ENCODE measurements at places on chromosomes 2 and 18.

GRCh38 chr2:195533771-195534642 lies 123.0 kb upstream of the SLC39A10 start:
- no peak for DNase-seq

DNA sequence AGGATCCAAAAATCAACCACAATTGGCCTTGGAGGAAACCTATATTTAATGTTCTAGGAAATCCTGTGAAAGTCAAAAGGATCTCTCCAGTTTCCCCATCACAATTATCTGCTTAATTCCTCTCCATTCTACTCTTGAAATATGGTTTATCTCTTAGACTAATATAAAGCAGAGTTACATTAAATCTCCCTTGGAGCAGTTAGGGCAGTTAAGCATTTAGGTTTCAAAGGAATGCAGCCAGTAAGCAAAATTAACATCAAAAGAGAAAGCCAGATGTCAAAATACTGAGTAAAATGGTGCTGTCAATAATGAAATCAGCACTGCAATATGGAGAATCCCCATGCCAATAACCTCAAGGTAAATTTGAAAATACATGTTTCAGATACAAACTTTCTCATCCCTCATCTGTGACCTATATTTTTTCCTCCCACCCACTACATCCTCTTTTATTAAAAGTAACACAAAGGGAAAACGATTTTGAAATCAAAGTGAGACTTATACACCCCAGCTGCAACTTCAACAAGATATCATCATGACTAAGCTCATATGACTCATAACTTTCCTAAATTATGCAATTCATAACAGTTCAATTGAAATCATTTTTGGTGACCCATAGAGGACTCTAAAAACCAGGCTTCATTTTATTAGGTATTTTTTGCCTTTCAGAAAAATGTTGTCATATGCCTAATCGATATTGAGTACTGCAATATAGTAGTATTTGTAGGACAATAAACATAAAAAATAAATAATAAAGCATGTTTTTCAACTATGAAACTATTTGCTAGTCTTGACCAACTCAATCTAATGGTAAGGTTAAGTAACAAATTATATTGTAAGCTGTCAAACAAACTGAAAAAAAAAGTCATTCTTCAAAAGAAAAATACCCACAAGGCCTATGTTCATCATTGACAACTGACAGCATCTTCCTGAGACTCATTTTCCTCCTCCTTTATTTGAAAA lies 3.1 kb downstream of the ADAM17 start:
- DNase-seq: peak; percentile 76

DNA sequence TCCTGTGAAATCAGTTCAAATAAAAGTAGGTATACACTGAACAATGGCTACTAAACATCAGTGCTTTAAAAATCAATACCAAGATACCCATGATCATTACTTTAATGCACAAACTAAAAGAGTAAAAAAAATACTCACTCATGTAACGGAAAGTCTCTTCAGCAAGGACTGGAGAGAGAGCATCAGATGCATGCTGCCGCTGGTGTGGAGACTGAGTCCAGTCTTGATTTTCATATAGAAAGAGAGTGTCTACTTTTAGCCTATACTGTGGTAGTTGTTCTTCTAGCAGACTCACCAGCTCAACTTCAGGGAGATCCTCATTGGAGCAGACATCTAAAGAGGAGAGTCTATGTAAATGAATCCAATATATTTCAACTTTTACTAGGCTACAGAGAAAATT lies 44.0 kb downstream of the TRAK2 start:
- DNase-seq: no peak

- DNase-seq: no peak
These were observed 19.1 kb downstream of the PLA2R1 start for GRCh38 chr2:160043265-160043664.

DNA sequence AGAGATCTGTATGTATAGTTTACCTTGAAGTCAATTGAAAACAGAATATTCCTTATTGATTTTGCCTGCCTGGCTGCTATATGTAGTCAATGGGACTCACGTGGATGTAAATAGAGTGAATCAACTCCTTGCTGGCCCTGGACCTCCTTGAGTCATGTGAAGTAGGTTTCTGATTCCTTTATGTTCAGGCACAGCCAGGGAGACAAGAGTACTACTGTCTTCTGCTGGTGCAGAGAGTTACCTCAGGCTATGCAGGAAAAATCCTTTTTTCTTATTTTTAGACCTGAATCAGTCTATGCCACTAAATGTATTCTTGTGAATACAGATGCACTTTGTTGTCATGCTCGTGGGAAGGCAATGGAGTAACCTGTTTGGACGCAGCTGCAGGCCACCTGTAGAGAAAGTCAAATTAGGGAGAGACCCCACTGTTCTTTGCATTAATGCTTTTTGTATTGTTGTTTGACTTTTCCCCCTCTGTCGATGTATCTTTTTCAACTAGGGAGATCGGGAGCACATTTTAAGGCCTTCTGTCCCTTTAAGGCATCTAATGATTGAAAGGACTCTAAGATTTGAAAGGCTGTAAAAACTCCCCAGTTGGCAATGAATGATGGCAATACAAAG lies 473.9 kb downstream of the ARHGAP15 start:
- DNase-seq: no peak

DNA sequence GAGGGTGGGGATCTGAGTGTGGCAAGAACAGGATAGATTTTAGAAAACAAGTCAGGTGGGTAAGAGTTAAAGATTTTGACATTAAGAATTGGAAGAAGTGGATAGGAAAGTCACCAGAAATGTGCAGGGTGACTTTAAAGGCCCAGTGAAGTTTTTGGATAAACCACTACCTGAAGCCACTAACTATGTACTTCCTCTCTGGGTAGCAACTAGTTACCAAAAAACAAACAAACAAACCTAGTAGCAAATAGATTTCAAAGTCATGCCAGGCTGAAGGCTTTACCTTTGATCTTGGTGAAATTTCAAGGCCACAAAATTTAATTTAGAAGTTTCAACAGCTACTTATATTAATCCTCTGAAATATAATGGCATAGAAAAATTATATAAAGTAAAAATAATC lies 42.5 kb downstream of the PSMA8 start:
- no peak for DNase-seq

DNA sequence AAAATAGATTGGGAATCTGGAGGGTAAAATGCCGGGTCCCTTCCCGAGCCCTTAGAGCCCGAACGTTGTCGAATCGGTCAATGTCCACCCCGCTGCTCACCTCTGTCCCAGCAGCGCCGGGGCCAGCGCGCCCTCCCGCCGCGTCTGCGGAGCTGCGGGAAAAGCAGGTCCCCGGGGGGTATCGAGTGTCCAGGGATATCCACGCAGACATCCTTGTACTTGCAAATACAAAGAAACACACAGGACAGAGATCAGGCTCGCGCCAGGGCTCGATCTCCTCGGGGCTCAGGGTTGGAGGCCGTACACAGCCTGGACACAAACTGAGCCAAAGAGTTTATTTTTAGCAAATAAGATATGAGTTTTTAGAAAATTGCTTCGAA lies 2.3 kb upstream of the GATA6 start:
- no peak for DNase-seq

- no peak for DNase-seq
These were observed 281.1 kb upstream of the POU3F3 start for GRCh38 chr2:104572834-104573233.

GRCh38 chr18:46591783-46592391 lies 65.1 kb downstream of the LOXHD1 start:
- DNase-seq: peak; percentile 52

DNA sequence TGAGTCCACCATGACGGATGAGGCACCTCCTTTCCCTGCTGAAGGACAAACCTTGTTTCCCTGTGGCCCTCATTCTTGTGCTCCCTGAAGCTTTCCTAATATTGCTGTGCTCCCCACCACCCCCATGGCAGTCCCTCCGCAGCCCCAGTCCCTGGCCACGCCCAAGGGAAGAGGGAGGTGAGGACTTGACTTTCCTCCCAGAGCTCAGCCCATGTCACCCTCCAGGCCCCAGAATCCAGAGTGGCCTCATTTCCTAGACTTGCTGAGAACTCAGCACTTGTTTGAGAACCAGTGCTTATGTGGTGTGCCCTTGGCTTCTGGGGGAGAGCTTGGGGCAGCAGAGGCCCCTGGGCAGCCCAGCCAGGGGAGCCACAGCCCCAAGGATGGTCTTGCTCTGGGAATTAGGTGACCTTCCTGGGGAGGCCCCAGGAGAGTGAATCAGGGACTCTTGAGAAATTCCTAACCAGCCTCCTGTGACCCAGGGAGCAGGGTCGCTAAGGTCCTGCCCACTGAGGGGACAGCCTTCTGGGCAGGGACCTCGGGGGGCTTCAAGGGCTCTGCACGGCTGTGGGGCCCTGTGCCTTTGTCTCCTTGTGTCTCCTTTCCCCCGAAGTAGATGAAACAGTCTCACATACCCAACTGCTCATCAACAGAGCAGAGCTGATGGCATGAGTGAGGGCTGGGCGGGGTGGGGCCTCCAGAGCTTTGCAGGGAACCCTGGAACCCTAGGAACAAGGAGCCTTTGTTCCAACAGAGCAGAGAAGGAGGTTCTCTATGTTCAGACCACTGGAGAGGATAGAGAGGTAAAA lies 27.9 kb downstream of the PSD4 start:
- no peak for DNase-seq

DNA sequence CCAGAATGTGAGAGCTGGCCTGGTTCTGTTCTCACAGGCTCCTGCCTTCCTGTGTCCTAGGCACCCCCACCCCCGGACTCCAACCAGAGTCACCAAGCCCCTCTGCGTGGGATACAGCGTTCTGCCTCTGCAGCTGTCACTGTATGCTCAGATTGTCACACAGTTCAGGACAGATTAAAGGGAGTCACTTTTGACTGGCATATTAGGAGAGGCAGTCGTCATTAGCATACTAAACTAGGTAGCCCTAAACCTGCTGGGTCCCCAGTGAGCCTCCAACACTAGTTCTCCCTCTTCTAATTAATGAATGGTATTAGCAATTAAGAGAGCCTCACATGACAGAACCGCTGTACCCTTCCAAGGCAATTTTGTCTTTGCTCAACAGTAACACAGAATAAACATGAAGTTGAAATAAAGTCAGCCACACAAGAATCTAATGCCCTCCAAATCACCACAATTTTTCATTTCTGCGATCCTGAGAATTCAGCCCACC lies 340.2 kb downstream of the CMPK2 start:
- DNase-seq: no peak

DNA sequence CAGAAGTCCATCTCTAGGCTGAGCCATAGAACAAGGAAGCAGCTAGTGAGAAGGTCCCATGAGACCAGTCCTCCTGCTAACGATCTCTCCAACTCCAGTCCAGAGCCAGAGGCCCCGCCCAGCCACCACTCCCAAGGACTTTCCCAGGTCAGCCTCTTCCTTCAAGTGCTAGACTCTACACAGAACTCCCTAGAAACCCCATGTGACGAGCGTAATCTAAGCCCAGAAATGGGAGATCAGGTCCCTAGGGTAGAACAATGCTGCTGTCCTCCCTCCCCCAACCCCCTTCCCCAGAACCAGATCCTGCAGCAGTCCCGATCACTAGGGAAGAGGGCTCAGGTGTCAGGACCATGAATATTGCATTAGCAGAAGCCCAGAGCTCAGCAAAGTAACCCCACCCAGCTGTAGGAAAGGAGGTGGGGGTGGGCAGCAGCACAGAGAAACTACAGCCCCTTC lies 6.9 kb downstream of the DCTN1 start:
- no peak for DNase-seq

DNA sequence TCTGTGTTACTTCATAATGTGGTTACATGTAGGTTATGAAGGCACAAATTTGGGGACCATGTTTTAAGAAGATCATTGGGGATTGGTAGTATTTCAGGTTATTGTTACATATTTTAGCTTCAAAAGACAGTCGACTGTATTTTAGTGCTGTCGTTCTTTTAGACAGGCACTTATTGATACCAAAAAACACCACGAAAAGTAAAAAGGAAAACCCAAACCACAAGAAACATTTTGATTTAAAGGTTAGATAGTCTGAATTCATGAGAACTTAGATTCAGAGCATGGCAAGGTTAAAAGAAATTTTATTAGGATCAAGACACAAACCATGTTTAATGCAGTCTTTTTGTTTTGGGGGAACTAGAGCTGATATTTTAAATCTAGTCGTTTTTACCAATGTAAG lies 209.0 kb downstream of the CAMKMT start:
- no peak for DNase-seq

DNA sequence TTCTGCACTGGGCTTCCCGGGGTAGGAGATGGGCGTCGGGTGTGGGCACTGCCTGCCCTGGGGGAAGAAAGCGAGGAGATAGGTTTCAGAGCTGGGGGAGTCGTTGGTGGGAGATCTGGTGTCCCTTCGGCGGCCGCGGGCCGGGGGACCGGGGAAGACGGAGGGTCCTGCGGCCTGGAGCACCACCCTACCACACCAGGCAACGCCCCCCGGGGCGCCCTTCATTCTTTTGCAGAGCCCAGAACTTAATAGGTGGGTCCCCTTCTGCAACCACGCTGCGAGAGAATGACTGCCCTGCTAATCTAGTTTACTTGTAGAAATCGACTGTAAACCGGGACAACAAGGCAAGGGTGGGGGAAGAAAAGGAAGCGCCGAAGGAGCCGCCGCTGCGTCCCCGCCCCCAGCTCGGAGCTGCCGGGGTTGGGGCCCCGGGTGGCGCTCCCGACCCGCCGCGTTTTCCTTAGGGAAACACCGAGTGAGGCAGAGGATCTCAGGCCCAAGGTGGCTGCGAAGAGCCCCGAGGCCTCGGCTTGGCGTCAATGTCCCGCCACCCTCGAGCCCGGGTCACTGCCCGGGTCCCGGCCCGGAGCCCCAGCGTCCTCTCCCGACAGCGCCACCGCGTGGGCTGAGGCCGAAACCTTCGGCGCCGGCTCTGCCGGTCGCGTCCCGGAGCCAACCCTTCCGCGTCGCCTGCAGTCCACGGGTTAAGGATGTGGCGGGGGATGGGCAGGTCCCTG lies 5.4 kb upstream of the SATB2 start:
- peak; percentile 55 for DNase-seq

DNA sequence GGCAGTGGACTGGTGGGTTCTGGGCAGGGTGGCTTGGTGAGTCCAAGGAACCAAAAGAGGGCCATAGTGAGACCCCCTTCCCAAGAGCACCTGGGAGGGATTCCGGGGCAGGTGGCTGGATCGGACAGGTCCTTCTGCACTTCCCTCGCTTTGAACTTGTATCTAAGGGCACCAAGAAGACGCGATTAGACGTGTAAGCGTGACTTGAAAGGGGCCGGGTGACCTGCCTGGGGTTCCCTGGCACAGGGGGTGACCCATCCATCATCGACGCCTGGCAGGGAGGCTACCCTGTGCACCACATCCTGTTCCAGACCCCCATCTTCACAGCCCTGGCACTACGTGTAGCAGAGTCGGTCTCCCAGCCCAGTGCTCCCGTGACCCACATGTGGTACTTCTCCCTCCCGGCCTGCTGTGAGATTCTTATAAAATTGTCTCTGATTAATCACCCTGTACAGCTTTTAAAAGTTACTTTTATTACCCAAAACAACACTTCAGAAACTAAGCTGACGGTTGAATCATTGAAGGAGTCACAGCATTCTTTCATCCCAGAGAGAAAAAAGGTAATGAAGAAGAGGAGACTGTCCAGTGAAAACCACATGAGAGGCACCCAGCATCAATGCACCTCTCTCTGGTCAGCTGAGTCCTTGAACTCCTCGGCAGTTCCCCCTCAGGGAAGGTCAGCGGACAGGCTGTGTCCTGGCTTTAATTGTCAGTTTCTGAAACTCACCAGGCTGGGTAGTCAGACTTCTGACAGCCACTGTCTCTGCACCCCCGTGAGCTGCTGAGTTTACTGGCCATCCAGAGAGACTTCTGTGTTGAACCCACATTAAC lies 13.0 kb downstream of the SH3BP4 start:
- no peak for DNase-seq

Measured in lung microvascular endothelial cell (primary cell).